GM12878 (cell line): ENCODE measurements at places on chromosomes 5 and 9. TPM values are rescaled to one million over a fixed set of nuclear protein-coding genes. Genes with fewer than 3 reads are reported as not detected.

The FCHO2 gene
- total RNA-seq = 0.11 and 0.51 TPM in 2 replicates

The FYB1 gene
- total RNA-seq = 0.26 and 0.56 TPM in 2 replicates

The FGF18 gene
- total RNA-seq = not detected in 2 replicates

The ABCA1 gene
- total RNA-seq = 0.56 and 0.61 TPM in 2 replicates

The PLK2 gene
- total RNA-seq = 0.56 and 0.69 TPM in 2 replicates

The ASS1 gene
- 0.28 and 0.58 TPM in 2 replicates for total RNA-seq

The ENTR1 gene
- total RNA-seq = 75.4 and 81.7 TPM in 2 replicates

The COL23A1 gene
- 0.08 TPM in 1 of 2 replicates, not detected in the other for total RNA-seq

The NUTM2F gene
- total RNA-seq = not detected in 2 replicates

The SPINK4 gene
- not detected in 2 replicates for total RNA-seq

The ABLIM3 gene
- total RNA-seq = 0.13 TPM in 1 of 2 replicates, not detected in the other
